ENCODE measurements at places on chromosomes 16 and 17.

GRCh38 chr16:16148755-16149154, 74.5 kb downstream of the ABCC6 start:
- DNase-seq, result no peak

DNA sequence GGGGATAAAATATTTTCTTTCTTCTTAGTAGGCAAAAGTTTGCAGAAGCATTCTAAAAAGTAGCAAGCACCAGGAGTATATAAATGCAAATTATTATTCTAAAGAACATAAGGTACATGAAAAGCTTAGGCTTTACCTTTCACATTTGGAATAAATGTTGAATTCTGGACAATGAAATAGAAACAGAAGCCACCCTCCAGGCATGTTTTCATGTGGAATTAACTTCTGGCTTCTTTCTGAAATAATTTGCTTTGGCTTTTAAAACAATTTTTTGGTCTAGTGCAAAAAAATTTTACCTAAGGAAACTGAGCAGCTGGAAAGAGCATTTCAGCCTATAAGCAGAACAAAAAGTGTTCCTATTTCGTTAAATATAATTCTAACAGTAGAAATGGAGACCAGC, 109.5 kb upstream of the CORO6 start:
- DNase-seq, result no peak

DNA sequence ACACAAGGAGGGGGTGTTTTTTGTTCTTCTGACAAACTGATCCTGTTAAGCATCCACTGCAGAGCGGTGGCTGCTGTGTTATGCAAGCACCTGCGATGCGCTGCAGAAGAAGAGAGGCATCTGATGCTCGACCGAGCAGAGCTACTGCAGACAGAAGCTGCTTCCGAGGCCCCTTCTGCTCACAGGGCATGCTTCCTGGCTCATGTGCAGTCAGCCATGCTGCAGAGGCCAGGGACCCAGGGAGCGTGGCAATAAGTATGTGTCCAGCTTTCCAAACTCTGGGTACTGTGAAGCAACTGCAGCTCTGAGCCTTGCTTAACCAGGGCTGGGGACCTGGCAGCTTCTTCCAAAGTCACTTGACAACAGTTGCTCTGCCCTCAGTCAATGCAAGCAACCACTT, 448.6 kb upstream of the RBFOX1 start:
- DNase-seq, result no peak

DNA sequence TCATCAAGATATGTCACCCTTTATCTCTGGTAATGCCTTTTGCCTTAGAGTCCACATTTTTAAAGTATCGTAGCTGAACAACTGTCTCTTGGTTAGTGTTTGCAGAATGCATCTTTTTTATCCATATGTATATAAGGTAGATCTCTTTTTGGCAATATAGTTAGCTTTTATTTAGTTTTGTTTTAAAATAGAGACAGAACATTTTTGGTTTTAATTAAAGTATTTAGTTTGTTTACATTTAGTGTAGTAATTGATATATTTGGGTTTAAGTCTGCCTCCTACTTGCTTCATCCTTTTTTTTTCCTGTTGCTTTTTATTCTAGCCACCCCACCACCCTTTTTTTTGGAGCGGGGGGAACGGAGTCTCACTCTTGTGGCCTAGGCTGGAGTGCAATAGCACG, 184.6 kb upstream of the CHMP6 start:
- DNase-seq, result no peak

- DNase-seq, result no peak
Observed at GRCh38 chr17:35536664-35537171, 760 bp downstream of the SLFN12L start.

- DNase-seq, result peak; percentile 62
Observed at GRCh38 chr17:17729620-17730249, 48.5 kb downstream of the RAI1 start.

DNA sequence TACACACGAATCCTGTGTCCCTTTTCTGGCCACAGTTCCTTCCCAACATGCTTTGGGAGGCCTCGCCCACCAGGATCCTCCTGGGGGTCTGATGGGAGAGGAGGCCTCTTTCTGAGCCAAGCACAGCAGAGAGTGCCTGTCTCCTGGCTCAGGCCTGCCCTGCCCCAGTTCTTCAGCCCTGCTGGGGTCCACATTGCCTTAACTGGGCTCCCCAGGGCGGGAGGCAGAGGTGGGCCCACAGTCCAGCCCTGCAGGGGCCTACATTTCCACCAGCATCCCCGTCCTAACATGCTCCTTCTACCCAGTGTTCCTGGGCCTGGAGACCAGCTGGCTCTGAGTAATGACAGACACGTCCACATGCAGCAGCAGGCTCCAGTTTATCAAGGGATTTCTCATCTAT, 29.6 kb downstream of the WNT9B start:
- no peak for DNase-seq

GRCh38 chr16:85302848-85303353, 190.6 kb upstream of the CIBAR2 start:
- no peak for DNase-seq

DNA sequence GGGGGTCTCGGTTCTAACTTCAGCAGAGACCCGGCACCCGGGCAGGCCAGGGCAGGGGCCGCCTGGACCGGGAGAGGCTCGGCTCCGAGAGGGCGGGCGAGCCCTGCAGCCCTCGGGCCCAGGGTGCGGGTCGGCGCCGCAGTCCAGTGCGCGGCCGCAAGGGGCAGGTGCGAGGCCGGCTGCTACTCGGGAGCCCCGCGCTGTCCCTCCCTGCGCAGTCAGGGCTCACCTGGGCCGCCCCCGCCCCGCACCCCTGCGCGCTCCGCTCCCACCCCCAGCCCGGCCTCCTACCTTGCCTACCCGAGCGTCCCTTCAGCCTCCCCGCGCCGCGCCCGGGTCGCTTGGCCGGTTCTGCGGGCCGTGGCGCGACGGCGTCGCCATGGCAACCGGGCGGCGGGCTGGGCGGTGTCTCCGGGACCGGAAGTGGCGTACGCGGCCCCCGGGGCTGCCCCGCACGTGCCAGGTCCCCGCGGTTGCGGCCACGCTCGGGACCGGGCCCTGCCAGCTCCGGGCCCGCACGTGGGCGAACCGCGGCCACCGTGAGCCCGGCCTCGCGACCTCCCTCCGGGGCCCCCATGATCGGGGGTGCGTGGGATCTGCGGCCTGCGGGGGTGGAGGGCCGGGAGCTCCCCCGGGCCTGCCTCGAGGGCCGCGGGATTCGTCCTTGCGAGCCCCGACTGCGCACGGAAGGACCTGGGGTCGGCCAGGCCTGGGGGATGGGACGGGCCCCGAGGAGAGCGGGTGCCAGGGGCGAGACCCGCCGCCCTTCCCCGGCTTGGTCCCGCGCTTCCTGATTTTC, at the start of gene CYB561:
CYB561 (minus strand) TSS at position 353 of the 799 bp plus-strand sequence. CDS start 8,759 bp downstream, outside the sequence.
- DNase-seq, result peak; percentile 74

DNA sequence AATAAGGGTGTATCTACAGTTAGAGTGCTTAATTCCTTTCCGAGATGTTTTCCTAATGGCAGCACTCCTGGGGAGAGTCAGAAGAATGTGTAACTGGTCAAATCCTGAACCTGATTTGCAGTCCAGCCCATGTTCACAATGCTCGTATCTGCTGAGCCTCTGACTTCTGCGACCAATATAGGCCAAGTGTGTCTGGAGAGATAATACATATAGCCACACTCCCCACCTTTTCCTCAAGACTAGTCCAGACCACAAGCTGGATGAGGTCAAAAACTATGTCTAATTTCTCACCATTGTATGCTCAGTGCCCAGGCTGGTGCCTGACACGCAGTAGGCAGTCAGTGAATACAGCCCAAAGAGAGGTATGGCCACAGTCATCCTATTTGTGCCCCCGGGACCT, 58.0 kb downstream of the XYLT1 start:
- DNase-seq, result no peak

DNA sequence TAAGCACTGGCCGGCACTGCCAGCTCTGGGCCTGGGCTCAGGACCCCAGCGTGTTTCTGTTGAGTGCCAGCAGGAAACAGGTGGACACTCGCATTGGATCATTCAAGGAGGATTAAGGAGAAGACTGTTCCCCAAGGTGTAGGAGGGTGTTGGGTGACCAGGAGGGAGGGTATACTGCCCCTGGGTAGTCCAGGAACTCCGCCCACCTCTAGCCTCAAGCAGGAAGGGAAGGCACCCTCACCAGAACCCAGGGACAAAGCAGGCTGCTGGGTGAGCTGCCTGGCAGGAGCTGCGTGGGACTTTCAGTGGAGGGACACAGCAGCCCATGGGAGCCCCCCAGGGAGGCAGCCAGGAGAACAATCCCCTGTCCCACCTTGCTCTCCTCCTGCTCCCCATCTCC, 7.7 kb upstream of the RAB37 start:
- no peak for DNase-seq

DNA sequence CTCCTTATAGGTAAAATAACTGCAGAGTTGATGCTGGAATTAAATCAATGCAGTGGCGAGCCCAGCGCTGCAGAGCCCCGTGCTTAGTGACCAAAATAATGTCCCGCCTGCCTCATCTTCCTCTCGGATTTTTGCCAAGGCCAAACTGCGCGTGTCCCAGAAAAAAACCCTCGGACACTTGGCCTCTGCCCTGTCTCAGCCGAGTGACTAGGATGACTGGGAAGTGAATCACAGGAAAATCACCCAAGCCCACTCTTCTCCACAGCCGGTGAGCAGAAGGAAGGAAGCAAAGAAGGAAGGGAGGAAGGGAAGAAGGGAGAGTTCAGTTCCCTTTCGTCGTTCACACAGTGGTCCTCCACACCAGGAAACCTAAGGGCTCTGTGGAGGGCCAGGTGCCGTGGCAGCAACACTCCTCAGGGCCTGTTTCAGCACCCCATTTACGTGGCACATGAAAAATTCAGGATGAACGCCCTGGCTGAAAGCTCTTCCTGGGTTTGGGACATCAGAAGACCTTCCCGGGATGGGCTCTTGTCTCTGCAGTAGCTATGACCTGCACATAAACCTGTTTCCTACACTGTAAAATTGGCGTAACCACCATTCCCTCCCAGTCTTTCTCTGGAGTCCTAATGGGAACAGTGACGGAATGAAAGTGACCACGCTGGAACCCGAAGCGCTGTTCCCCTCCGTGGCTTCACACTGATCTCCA, 25.4 kb upstream of the HOXB13 start:
- no peak for DNase-seq

- no peak for DNase-seq
Observed at GRCh38 chr17:15513856-15514459, 46.5 kb upstream of the CDRT4 start.

DNA sequence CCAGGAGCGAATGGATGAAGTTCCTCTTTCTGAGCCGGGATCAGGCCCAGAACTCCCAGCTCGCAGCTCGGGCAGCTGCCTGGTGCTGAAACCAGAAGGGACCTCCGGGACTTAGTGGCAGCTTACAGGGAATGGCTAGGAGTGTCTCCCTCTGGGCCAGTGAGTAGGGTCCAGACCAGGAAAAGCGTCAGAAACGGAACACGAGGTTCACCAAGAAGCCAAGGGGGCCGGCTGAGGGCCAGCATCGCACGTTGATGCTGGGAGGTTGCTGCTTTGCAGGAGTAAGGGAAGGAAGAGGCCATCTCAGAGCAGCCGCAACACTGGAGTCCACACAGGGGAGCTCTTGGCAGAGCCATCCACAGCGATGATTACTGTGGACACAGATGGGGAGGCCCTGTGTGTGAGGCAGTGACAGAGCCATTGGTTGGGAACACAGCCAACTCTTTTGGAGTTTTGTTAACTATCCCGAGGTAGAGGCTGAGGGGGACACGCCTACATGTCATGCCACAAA, 74.0 kb upstream of the CREBBP start:
- DNase-seq, result peak; percentile 36

GRCh38 chr17:75762513-75763268, 2.3 kb downstream of the GALK1 start:
- DNase-seq, result no peak

DNA sequence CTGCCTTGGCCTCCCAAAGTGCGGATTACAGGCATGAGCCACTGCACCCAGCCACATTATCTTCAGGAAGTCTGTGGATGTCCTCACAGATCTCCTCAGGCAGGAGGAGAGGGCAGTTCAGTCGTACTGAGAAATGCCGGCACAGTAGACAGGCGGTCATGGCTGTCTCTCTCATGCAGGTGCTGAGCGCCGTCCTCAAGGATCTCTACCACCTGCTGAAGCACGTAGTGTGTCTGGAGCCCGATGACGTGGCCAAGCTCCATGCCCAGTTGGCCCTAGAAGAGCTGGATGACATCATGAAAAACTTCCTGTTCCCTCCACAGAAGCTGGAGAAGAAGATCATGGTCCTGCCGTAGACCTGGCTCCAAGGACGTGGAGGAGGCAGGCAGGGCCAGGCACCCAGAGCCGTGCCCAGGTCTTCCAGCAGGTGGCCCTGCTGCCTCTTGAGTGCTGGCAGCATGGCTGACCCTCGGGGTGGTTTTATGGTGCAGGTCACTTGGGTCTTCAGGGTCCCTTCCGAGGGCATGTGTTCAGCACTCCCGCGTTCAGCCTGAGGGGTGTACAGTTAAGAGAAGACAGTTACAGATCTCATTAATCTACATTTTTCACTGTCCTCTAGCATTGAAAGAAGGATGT, 22.0 kb upstream of the HAS3 start:
- no peak for DNase-seq

DNA sequence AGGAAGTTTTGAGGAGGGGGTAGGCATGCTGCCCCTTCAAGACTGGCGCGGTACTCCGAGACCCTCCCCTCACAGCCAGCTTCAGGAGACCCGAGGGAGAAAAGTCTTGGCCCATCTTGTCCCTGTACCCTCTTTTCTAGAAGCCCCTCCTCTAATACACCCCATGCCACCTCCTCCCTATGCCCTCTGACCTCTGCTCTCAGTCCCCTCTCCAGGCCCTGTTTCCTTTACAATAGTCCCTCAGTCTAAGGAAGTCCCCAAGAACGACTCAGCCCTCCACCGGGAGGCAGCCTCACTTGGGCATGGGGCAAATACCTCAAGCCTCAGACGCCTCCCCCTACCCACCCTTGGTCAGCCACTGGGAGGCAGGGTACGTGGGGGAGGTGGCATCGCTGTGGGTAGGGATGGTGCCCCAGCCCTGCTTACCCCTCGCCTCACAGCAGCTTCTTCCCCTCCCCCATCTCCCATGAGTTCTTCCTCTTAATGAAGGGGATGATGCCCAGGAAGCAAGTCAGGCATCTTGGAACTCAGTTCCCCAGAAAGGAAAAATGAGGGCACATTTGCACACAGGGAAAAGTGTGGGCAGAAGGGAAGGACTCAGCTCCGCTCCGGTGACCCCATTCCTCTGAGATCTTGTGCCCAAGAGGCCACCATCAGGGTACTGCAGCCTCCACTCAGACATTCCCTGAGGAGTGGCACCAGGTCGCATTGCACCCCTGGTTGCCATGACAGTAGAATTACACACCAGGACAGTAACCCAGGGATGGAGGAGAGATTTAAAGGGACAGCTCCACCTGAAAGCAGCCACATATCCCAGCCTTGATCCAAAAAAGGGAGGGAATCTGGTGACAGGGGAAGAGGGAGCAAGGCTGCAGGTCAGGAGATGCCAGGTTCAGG, 6.2 kb downstream of the MPP2 start:
- no peak for DNase-seq

- DNase-seq, result no peak
Observed at GRCh38 chr17:74181341-74181740, 22.1 kb upstream of the RPL38 start.

DNA sequence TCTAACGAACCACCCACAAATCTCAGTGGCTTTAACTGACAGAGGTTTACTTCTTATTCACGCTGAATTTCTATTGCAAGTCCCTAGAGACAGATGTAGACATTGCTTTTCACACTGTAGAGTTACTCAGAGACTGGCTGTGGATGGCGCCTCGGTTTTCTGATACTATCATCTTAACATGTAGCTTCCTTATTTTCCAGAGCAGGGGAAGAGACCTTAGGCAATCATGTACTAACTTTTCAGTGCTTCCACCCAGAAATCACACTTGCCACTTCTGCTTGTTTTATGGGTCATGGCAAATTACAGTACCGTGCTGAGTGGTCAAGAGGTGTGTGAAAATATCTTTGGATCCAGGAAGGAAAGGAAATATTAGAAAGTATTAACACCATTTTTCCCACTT, 65.4 kb downstream of the MAF start:
- DNase-seq, result no peak

Data from brain (organoid and tissue), 16 donors.